Right ventricle myocardium superior (tissue), 1 donor: ENCODE measurements at places on chromosomes 2 and 18.
A peak's percentile ranks its signal among the peaks of the same experiment; 100 is the strongest.

DNA sequence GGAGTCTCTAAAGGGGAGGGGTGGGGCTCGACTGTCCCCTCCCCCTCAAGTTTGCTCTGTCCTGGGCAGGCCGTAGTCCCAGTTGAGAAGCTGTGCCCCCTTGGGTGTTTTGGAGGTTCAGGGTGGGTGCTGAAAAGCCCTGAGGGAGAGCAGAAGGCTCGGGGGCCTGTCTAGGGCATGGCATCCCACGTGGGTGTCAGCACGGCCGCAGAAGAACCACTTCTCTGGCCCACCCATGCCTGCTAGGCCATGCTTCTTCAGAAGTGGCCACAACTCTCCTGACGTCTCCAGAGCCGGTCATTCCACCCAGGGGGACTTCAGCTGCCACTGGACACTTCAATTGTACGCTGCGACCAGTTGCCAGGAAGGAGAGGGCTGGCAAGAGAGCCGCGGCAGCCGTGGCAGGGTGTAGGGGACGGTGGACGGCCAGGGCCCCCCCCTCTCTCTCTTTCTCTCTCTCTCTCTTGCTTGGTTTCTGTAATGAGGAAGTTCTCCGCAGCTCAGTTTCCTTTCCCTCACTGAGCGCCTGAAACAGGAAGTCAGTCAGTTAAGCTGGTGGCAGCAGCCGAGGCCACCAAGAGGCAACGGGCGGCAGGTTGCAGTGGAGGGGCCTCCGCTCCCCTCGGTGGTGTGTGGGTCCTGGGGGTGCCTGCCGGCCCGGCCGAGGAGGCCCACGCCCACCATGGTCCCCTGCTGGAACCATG is at the start of gene INPP5D:
INPP5D (plus strand) TSS at position 546 of the 704 bp plus-strand sequence; CDS start at position 683, 137 bp downstream.
- DNase-seq, result peak; percentile 71

DNA sequence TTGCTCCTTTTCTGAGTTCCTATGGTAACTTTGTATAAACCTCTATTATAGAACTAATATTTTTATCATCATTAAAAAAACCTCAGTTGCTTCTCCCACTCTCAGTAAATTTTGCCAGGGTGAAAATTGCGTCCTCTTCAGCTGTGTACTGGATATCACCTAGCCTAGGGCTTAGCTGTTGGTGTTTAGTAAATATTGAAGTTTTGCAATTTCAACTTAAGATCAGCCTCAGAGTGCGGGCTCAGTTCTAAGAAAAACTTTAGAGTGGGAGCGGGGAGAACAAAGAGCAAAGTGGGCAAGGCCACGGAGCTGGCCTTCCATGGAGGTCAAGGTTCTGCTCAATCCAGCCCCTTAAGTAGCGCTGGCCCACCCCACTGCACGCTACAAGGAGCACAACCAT is 488.3 kb upstream of the SPRED2 start:
- no peak for DNase-seq

DNA sequence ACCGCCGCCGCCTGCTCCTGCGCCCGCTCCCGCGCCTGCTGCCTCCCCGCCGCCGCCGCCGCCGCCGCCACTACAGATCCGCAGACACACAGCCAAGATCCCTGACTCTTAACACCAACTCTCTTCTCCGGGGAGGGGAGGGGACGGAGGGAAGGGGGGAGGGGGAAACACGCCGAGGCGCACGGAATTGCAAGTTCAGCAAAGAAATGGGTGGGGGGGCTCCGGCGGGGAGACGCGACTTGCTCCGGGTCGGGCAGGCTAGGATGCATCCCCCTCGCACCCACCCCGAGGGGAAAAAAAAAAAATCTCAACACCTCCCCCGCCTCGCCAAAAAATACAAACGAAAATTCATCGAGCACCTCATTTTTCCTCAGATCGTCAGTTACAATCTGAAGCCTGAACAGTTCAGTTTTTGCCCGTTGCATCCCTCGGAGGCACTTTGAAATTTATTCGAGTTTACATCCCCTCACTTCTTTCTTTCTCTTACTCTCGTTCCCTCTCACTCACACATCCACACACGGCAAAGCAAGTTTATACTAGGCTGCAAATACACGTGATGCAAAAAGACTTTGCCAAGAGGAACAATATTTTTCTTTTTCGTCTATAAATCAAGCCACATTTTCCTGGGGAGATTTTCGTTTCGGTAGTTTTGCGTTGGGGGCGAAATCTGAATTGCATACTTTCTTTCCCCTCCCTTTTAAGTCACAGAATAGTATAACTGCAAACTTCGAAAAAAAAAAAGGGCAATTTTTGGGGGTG is at the start of gene TCF4:
TCF4 (minus strand) TSS at position 82 of the 759 bp plus-strand sequence. CDS start 1,076 bp downstream, outside the sequence.
- DNase-seq, result peak; percentile 77

GRCh38 chr2:207514451-207514850 is 15.3 kb upstream of the CREB1 start:
- DNase-seq, result no peak

- DNase-seq, result no peak
Observed at GRCh38 chr2:111222204-111222866, 101.6 kb downstream of the BCL2L11 start.
